ENCODE measurements at places on chromosomes 2 and 18. TPM values are rescaled to one million over a fixed set of nuclear protein-coding genes. Genes with fewer than 3 reads are reported as not detected.

COL4A4 gene
- total RNA-seq, result 0.78 TPM

MDH1B gene
- total RNA-seq, result 2.5 TPM

FBXO36 gene
- 6.2 TPM for total RNA-seq

TXNDC2 gene
- total RNA-seq, result not detected

SOX11 gene
- 413 TPM for total RNA-seq

ACMSD gene
- total RNA-seq, result not detected

NYAP2 gene
- total RNA-seq, result 7.8 TPM

PTPRN gene
- total RNA-seq, result 32.6 TPM

CDK15 gene
- total RNA-seq, result not detected

MC4R gene
- total RNA-seq, result 1.4 TPM

DSEL gene
- 71.4 TPM for total RNA-seq

LAMA3 gene
- 1.4 TPM for total RNA-seq

INSIG2 gene
- total RNA-seq, result 30.1 TPM

TNFRSF11A gene
- 1.6 TPM for total RNA-seq

TTLL4 gene
- 6.7 TPM for total RNA-seq
